Anterior cingulate cortex (tissue), 58 donors: ENCODE measurements at places on chromosomes 12 and 14.

DNA sequence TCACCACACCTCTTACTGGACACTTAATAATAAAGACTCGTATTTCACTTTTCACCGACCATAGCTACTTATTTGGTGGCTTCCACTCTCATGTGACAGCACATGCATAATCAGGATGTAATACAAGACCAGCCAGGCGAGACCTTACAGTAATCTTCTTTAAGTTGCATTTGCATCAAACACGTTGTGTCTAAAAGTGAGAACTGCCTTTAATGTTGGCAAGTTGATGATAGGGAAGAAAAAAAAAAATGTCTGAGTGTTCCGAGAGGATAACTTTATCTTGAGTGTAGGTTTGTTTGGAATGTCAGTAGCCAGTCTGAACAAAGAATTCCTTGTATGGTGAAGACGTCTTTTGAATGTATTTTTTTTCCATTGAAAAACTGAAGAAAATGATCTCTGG, 440.4 kb downstream of the ADAMTS20 start:
- no peak for DNase-seq

GRCh38 chr12:6830286-6830890, 2.2 kb downstream of the P3H3 start:
- no peak for DNase-seq

DNA sequence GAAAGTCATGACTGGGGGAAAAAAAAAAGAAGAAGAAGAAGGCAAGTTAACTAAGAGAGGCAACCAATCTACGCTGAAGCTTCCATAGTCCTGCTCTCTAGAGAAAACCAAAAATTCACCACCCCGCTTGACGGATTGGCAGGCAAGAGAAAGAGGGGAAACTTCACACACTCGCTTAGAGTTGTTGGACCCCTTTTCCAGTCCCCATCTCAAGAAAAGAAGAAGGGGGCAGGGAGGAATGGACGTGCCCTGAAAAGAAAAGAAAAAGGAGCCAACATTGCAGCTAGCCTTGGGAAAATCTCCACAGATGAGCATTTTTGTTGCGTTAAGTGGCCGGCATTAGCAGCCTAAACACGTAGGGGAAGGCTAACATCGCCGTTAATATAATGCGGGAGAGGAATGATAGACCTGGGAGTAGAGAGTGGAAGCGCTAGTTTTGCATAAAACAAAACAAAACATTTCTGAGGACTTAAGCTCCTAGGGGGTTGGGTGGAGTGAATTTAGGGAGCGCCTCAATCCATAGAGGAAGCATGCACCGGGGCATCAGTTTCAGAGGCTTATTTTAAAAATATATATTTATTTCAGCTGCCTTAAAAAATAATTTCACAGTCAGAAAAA, 11.3 kb upstream of the FOXG1 start:
- no peak for DNase-seq

DNA sequence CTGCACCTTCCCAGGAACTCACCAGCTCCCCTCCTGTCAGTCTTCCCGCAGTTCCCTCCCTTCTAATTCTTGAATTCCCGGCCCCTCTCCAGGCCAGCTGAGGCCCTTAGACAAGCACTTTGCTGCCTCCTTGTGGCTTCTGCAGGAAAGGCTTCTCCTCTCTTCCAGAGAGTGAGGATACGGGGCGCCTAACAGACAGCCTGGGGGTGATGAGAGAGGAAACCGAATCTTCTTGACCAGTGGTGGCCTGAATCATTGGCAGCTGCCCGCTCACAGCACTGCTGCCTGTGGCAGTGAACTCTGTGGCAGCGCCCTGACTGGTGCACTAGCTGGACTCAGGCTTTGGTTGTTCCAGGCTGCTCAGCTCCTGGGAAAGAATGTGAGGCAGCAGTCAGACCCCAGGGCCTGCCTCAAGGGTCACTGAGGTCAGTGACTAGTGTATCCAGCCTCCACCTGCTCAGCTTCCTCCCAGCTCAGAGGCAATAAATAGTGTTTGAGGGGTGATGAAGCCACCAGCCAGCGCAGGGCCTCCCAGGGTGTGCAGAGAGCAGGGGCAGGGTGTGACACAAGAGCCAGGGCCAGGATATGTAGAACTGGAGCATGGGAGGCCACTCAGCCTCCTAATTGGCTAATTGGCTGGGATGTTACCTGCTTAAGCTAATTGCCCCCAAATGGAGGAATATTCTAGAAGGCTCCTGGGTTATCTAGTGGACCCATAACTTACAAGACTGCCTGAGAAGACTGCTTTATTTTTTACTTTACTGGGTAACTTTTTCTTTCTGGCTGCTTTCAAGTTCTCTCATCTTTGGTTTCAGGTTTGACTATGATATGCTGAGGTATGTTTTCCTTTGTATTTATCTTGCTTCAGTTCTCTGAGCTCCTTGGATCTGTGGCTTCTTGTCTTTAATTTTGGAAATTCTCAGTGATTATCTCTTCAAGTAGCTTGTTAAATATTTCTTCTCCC, 12.9 kb upstream of the MCRS1 start:
- DNase-seq: no peak

GRCh38 chr12:114238808-114239207, 167.1 kb downstream of the TBX5 start:
- DNase-seq: no peak

- no peak for DNase-seq
These were observed 121.2 kb downstream of the MIPOL1 start for GRCh38 chr14:37318938-37319337.

GRCh38 chr12:111597831-111598636, 1.1 kb downstream of the ATXN2 start:
- DNase-seq: peak; percentile 29

DNA sequence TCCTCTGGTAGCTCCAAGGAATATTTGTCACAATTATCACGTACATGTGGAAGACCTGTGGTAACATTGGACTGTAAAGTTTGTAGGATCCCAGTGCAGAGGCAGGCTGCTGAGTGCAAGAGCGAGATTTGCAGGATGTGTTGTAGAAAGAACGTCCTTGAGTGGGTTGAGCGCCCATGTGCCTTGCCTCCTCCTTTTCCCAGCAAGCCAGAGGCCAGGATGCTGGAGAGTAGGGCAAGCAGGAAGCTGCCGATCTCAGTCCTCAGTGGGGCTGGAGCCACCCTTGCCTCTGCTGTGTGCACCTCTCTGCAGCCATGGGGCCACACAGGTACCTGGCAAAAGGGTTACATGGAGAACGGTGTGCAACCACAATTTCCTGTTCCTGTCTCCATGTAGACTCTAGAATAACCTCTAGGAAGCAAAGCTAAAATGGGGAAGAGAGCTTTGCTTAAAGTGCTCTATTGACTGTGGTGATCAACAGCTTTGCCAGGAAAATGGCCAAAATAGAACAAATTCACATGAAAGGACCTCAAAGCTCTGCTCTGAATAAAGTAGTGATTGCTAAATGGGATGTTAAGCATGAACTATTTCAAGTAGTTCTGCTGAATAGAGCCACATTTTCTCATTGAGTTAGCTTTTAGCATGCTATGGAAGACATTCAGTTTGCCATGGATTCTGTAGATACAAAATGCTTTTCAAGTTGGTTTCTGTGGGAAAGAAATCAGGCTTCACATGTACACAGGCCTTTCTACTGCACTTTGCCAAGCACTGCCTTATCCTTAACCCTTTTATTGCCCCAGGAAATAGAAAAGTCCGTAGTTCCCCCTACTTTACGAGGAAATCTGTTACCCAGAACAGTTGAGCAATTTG, 37.4 kb downstream of the ANKRD9 start:
- DNase-seq: no peak

- no peak for DNase-seq
These were observed 1.9 kb upstream of the HOXC5 start for GRCh38 chr12:54030889-54031471.

DNA sequence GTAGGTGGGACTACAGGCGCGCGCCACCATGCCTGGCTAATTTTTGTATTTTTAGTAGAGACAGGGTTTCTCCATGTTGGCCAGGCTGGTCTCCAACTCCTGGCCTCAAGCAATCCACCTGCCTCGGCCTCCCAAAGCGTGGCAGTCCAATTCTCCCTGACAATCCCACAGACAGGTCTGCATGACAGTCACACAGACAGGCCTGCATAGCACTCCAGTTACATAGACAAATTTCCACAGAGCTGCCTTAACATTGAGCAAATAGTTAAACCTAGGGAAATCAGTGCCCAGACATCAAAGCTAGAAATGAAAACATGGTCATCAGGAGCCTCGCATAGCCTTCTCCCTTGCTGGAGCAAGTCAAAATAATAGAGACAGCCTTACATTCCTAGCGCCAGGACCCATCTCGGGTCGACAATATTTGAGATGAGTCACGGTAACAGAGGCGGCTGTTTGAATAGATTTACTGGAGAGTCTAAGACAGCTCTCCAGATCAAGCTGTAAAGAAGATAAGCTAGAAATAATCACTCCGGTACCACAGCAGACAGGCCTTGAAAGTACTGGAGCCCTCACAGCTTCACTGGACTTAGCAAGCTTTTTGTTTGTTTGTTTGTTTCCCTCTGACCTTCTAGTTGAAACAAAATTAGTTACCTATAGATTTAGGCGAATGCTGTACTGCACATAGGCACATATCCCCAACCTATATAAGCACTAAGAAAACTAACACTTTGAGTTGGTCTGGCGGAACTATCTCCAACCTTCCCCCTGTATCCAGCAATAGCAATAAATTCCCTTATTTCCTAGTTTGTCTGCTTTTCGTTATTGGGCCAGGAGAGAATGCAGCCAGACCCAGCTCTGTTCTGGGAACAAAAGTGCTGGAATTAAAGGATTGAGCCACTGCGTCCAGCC, 23.8 kb upstream of the PYROXD1 start:
- no peak for DNase-seq

- no peak for DNase-seq
These were observed 69.0 kb upstream of the DHRS4 start for GRCh38 chr14:23884541-23884904.

GRCh38 chr14:54902143-54902520, 494 bp downstream of the GCH1 start:
- no peak for DNase-seq

DNA sequence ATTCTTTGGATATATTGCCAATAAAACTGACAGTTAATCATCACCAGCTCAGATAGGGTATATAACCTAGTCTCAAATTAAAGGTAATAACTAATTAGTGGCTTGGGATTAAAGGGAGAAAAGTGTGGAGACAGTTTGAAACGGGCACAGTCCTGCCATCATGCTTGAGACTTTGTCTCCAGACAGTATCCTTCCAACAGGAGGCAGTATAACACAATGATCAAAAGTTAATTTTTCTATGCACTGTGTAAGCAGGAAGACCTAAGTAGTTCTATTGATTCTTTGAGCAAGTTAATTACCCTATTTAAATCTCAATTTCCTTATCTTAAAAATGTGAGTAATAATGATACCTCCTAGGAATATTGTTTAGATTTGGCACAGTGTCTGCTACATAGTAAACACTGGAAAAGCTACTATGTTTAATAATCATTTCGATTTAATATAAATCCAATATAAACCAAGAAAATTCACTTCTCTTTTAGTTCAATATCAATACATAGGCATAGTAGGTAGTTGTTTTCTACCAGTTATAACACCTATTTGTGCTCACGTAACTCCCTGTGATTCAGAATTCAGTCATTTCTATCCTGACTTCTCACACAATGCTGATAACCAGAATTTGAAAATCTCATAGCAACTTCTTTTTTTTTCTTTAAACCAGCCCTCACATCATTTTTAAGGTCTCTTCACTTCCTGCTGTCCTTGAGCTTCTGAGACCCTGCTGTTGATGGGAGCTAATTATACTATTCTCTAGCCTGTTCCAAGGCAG, 53.7 kb downstream of the GALNT4 start:
- DNase-seq: no peak

DNA sequence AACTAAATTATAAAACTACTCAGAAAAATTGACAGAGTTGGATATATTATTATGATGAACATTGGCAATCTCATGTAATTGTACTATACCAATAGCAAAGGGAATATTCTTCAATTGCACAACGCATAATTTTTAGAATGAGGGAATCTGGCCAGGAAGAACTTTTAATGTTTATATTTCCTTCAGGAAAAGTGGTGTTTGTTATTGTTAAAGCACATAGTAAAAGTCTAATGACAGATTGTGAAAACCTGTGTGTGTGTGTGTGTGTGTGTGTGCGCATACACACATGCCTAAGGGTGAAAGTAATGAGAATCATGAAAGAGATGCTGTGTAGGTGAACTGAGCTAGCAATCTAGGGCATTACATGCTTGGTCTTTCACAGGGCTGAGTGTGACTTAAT, 877.7 kb downstream of the SLC6A15 start:
- no peak for DNase-seq

DNA sequence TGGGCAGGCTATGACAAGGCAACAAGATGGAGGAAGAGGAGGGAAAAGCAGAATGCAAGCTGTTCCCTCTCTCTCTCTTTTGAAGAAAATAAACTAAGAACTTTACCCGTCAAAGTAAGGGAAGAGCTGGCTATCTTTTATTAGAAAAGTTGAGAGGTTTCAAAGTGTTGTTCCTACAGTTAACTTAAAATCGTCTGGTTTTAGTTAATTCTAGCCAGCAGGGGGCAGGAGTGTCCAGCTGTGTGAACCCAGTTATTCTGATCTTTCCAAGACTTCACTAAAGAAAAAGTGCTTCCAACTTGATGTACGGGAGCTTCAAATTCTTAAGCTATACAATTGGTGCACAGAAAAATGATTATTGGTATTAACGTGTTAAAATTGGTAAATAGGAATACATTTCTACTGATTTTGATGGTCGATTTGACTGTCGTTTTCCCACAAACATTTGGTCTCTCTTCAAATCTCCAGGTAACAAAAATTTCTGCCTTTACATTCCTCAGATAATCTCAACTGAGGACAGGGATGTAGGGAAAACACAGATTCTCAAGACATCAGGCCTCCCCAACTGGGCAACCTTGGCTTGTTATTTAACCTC, 28.4 kb upstream of the MON2 start:
- DNase-seq: no peak

GRCh38 chr12:108615918-108616317, 17.8 kb downstream of the SELPLG start:
- DNase-seq: no peak

- no peak for DNase-seq
These were observed 157.9 kb downstream of the SAMD4A start for GRCh38 chr14:54724676-54725325.

- DNase-seq: no peak
These were observed 124.0 kb downstream of the ESR2 start for GRCh38 chr14:64170181-64170580.

DNA sequence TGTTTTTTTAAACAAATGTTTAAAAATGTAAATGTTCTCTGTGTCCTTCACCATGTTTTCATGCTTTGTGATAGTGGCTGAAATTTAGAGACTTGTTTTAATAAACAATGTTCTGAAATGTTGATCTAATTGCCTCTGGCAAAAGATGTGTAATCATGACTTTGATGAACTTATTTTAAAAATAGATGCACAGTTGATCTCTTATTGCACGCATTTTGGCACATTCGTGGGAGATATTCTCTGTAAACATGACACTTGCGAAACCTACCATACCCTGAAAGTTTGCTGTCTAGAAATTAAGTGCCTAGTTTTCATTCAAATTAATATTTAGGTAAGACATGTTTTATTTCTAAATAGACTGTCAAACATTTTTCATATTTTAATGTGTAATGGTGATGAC, 119.7 kb upstream of the DNM1L start:
- no peak for DNase-seq

- DNase-seq: no peak
These were observed 13.4 kb upstream of the IFI27 start for GRCh38 chr14:94097091-94097490.
